ENCODE measurements at places on chromosomes 6 and 20.

DNA sequence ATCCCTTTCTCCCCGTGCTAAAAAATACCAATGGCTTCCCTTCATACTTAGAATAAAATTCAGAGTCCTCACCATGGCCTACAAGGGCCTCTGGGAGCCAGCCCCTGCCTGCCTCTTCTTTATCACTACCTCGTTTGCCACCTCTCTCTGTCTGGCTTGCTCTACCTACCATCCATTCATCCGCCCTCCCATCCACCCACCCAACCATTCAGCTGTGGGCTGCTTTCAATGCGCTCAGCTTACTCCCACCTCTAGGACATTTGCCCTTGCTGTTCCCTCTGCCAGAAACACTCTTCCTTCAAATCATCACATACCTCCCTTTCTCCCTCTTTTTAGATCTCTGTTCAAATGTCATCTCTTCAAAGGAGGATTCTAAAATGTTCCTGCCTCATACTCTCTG is 44.4 kb downstream of the PACSIN1 start:
- DNase-seq = no peak

DNA sequence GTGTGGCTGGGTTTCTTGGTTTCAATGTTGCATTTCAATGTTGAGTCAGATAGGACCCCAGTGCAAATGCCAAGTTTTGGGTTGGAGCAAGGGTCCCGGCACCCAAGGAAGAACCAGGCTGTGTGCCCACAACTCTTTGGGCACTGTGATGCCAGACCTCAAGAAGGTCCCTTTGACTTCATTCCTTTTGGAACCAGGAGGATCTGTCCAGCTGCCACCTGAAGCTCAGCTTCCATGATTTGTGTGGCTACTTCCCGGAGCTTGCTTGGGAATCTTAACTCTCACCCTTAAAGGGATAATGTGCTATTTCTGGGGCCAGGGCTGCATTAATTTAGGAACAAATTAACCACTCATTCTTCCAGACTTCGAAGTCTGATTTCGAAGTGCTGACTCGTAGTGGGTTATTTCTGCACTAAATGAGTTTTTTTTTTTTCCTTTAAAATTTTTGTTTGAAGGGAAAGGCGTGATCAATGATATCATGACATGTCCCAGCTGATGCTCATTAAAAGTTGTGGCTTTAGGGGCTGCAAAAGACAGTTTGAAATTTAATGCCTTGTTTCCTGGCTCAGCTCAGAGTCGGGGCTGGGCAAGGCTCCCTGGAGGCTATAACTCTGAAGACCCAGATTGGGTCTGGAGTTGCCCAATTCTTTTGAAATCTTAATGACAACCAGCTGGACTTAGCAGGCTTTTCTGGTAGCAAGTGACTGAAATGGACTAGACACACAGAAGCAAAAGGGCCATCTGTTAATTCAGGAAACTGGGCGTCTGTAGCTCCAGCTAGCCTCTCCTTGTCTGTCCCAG is 24.0 kb upstream of the PHACTR3 start:
- no peak for DNase-seq

DNA sequence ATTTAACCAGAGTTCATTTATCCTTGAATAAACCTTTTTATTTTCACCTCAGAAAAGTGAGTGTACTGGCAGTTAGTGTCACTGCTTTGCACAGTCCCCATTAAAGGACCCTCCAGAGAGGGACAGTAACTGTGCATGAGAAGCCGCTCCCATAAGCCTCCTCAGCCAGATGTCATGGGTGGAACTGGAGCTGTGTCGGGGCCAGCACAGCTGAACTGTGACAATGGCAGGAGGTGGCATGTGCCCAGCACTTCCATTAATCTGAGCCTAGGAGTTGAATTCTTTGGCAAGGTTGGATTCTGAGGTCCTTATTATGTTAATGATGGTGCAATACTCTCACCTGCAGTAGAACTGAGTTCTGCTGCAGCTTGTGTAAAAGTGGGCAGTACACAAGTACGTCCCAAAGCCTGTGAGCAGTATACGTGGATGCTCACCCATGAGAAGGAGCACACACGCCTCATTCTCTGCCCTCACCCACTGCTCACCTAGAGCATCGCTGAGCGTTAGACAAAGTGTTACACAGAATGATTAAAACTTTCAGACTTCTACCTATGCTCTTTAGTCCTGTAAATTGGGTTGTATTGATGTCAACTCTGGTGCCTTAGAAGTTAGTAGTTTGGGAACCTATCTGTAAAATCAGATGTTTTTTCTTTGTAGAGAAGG is 11.9 kb upstream of the CSE1L start:
- DNase-seq = no peak

DNA sequence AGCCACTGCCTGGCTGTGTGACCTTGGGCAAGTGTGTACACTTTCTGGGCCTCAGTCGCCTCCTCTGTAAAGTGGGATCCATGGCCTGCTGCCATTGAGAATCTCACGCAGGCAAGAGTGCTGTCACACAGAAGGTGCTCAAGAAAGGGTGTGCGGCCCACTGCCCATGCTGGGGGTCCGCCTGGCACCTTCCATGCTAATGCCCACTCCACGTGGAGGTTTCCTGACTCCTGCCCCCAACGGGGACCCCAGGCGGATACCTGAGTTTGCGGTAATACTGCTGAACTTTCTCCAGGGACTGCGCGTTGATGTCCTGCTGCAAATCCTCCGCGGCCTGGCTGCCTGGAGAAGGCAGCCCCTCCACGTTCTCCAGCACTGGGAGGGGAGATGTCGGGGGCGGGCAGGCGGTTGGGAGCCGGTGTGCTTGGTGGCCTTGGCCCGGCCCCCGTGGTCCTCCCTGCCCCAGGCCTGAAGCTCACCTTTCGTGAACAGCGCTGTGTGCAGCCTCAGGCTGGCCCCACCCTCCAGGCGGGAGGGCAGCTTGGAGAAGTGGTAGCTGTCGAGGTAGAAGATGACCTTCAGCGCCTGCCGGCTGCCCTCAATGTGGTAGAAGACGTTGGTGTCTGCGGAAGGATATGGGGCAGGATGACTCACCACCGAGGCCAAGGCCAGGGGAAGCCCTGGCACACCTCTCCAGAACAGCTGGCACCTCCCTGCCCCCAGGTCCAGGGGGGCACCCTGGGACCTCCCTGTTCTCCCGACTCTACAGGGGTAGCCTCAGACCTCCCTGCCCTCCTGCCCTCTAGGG is 195.6 kb downstream of the PREX1 start:
- no peak for DNase-seq

GRCh38 chr6:98779618-98780017 is 54.8 kb upstream of the POU3F2 start:
- DNase-seq = no peak

DNA sequence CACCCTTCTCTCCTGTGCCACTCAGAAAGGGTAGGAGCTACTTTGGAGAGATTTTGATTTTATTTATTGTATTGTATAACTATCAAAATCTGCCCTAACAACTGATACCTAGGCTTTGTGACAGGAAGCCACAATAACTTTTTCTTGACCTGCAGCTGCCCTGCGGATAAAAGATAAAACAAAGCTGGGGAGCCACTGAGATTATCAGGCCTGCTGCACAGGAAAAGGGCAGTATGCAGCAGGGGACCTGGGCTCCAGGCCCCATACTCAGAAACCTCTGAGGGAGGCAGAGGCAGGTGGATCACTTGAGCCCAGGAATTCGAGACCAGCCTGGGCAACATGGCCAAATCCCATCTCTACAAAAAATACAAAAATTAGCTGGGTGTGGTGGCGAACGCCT is 980 bp upstream of the SNX21 start:
- DNase-seq = no peak
